ENCODE measurements at places on chromosomes 5 and 9.

DNA sequence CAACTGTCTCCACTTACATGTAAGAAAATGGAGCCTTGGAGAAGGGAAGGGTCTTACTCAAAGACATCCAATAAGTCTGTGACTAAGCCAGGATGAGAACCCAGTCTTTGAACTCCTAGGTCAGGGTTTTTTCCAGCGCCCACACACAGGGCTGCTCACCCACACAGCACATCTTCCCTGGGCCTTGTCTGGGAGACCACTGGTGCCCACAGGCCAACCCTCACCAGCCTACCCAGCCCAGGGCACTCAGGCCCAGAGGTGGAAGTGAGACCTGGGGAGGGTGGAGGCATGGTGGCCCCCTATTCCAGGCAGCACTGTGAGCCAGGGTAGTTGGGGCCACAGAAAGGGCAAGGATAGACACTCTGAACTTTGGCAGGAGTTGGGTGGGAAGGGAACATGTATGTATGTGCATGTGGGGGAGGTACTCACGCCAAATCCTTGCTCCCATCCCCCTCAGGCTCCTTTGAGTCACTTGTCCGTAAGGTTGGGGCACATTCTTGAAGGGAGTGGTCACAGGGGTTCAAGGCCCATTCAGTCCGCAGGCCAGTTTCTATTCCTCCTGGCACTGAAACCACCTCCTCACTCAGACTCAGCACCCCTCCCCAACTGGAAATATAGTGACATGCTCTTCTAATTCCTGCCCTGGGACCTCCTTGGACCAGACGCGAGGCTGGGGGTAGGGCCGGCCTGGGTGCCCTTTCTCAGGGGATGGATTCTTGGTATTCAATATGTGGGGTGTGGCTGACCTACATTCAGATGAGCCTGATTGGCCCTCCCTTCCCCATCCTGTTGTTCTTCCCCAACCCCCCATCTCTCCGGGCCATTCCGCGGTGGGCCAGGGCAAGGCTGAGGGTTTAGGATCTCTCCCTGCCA, 2.9 kb upstream of the SLC4A9 start:
- DNase-seq, result no peak

GRCh38 chr5:654071-654778, 38.9 kb downstream of the TPPP start:
- DNase-seq, result no peak

- no peak for DNase-seq
Observed at GRCh38 chr9:125902831-125903512, 155.8 kb downstream of the PBX3 start.

GRCh38 chr5:147050172-147050571, 171.6 kb upstream of the PPP2R2B start:
- DNase-seq, result no peak

DNA sequence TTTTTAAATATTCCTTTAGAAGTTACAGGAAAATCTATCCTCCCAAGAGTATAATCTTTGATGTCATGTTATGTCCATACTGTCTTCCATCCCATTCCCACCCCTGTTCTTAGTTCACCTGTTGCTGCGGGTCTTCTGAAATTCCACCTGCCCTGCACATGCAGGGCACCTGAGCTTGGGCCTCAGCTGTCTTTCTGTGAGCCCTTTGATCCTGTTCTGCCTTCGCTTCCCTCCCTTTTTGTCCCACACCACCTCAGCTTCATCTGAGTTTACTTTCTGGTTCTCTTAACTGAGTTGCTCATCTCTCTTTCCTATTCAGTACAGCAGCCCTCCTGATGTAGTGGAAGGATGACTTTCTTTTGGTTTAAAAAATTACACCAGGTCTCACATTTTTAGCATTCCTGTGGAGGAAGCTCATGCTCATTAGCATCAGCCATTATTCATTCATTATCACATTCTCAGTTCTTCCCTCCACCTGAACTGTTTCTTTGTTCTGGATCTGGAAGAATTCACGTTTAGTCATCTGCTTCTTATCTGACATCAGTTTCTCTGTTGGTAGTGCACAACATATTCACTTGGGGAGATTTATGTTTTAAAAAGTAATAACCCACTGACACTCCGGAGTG, 211.0 kb downstream of the ADCY2 start:
- DNase-seq, result no peak

GRCh38 chr9:124853605-124854143, 414 bp downstream of the WDR38 start:
- no peak for DNase-seq

- no peak for DNase-seq
Observed at GRCh38 chr9:36729906-36730305, 157.2 kb downstream of the MELK start.
